Fibroblast of skin of scalp (primary cell): ENCODE measurements at places on chromosomes 3 and 15.

DNA sequence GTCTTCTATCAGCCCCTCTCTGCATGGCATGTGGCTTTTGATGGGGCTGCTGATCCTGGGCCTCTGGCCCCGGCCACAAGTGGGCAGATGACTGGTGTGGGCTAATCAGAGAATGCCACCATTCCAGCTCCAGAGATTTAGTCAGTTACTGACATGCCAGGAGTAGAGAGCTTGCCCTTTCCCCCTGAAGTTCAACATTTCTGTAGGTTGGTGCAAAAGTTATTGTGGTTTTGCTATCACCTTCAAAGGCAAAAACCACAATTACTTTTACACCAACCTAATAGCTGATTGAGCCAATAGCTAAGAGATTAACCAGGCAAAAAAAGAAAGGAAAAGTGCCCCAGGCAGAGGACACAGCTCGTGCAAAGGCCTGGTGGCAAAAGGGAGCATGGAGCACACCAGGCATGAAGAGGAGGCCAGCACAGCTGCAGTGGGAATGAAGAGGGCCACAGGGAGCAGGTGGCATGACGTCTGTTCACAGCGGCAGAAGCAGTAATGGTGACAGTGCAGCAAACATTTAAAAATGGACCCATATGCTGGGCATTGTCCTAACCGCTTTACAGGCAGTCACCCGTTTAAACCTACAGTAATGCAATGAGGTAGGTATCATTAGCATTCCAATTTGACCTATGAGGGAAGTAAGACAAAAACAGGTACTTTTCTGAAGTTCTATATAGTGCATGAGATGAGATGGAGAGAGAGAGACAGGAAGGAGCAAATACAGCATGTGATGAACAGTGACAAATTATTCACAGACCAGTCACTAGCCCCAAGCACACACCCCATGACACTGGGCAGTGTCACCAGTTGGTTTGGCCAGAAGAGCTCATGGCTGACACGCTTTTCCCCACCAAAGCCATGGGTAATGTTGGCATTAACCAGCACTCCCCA, 373.0 kb upstream of the PROK2 start:
- no peak for DNase-seq

DNA sequence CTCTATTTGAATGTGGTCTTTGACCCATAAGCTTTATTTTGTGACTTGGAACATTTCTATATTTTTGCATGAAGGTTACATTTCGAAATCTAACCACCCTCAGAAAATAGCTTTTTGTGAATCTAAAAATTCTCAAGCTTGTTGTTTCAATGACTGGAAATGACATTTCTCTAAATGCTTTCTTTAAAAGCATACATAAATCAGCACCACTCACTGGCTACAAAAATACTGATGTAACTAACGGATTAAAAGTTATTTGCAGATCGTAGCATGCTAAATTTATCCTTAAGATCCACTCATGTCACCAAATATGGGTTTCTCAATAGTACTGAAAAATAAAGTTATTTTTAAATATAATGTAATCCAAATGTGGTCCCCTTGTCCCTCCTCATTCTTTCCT, 55.2 kb upstream of the ACAN start:
- peak; percentile 88 for DNase-seq

DNA sequence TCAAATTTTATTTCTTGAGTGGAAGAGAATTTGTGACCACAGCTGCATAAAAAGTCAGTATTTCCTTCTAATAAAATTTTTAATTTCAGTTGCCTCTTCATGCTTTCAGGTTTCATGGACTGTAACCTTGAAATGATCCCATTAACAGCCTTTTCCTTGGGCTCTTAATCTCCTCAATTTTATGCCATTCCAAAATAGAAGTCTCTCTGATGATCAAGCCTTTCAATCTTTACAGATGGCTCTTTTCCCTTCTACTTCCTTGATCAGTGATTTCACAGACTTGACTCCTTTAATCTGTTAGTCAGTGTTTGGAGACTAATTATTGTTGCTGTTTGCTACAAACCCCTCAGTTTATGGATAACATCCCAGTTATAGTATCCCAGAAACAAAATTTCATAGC, 11.9 kb downstream of the TSC22D2 start:
- no peak for DNase-seq

GRCh38 chr15:67784856-67785430, 40.4 kb upstream of the SKOR1 start:
- no peak for DNase-seq

GRCh38 chr3:86814918-86815655, 175.9 kb downstream of the VGLL3 start:
- DNase-seq, result peak; percentile 90
